ENCODE measurements at places on chromosomes 12 and 14.
A peak's percentile ranks its signal among the peaks of the same experiment; 100 is the strongest.

DNA sequence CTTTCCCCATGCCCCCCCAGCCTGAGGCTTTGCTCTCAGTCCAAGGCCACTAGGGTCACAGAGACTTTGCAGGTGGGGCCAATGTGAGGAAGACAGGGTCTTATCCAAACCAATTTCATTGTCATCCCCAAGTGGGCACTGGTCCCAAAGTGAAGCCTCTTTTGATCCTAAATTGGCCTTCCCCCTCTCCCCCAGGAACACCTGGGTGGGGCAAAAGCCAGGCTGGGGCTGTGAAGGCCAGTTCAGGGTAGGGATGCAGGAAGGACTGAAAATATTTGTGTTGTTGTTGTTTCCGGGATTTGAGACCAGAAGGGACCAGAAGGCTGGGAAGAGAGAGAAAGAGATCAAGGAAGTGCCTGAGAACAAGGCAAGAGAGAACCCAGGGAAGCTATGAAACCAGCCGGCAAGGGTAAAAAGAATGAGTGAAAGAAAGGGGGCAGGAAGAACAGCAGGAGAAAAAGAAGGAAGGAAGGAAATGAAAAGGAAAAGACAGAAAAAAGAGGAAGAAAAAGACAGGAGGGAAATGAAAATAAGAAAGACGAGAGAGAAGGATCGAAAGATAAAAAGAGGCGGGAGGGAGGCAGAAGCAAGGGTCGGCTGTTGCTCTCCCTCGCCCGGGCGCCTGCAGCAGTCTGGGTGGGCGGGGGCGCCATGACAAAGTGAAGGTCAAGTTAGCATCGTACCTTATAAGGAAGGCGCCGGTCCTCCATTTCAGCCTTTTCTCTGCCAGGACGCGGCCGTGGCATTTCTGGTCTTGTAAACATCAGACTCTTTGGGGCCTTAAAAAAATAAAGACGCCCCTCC, 7.4 kb upstream of the HOXC11 start:
- DNase-seq, result no peak

- DNase-seq, result no peak
These were observed 130.0 kb upstream of the NPAS3 start for GRCh38 chr14:32808644-32809043.

DNA sequence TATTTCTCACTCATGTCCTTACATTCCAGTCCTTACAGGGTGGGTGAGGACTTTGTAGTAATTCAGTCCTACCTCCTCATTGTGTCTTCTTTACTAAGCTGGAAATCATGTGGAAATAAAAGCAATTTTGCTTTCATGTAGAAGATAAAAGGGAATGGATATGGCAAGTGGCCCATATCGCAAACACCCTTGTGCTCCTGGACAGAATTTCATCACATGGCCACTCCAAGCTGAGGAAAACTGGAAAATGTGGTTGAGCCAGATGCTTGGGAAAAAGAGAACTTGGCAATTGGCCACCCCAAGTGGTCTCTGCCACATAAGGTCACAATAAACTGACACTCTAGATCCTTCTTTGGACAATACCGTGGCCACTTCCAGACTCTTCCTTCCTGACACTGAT, 64.2 kb upstream of the IFNG-AS1 start:
- DNase-seq, result no peak

- DNase-seq, result no peak
These were observed 109.2 kb downstream of the PRMT8 start for GRCh38 chr12:3600039-3600720.

- no peak for DNase-seq
These were observed 421.0 kb downstream of the RPL10L start for GRCh38 chr14:46230540-46230939.

GRCh38 chr12:95083471-95083870, 10.1 kb upstream of the NR2C1 start:
- DNase-seq, result no peak

DNA sequence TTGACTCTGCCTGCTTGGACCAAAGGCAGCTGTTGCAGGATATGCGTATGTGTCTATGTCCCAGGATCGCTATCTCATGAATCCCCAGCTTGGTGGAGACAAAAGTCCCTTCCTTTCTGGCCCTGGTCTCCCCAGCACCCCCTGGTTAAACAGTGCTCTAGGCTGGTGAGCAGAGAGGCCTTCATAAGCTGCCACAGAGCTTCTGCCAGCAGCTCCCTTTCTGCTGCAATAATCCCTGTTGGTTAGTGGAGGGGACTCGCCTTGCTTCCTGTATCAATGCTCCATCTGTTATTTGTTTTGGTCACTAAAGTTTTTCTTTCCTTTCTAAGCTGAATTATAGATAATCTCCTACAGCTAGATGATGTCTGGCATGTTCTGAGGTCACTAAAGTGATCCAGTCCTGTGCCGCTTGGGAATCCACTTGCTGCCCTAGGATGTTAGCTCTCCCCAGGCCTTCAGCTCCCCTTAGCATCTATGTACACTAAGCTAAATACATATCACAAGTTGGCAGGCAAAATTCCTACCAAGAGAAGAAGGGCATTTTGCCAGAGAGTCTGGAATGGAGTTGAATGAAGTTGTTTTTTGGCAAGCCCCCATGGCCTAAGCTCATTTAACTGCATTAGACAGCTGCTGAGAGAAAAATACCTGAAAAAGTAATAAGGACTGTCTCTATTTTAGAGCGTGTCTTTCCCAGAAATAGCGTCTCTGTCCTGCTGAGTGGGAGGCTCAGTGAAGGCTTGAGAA, 47.8 kb downstream of the RDH12 start:
- DNase-seq, result no peak

GRCh38 chr12:112992541-112993398, 14.5 kb downstream of the OAS2 start:
- DNase-seq, result peak; percentile 54

- DNase-seq, result no peak
These were observed 131.0 kb upstream of the EEA1 start for GRCh38 chr12:93059925-93060665.
